NCI-H1436 treated with DMSO at 0.1 percent for 48 hours (cell line): ENCODE measurements at places on chromosomes 3 and 15.

GRCh38 chr3:123993818-123994217 is 1.9 kb upstream of the ROPN1 start:
- DNase-seq: no peak

GRCh38 chr15:29309139-29309538 is 39.5 kb upstream of the NSMCE3 start:
- no peak for DNase-seq

GRCh38 chr15:22224241-22224671 is 143.9 kb downstream of the OR4M2 start:
- DNase-seq: no peak

DNA sequence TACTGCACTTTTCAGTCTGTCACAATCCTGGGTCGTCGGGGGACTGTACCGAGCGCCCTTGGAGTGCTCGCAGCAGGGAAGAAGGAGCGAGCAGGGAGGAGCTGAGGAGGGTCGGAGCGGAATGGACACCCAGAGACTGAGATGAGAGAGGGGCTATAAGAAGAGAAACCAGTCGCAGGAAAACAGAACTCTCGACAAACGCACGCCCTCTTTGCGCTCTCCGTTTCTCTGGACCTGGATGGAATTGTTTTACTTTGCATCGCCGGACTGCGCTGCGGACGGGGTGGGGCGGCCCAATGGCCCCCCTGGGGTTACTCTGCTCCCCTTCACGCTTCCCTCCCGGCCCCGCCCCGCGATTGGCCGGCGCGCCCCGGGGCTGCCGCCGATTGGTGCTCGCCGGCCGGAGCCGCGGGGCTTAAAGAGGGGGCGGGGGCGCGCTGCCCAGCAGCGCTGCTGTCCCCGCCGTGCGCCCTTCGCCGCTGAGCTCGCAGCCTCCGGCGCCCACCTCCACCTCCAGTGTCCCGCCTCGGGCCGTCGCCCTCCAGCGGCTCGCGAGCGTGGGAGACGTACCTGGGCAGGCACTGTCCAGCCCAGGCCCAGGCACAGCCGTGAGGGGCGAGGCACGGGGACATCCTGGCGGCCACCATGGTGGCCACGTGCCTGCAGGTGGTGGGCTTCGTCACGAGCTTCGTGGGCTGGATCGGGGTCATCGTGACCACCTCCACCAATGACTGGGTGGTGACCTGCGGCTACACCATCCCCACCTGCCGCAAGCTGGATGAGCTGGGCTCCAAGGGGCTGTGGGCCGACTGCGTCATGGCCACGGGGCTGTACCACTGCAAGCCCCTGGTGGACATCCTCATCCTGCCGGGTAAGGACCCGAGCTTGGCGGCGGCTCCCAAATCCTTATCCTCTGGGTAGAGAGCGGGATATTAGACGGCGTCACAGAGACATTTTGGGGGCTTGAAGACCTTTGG is at the start of gene CLDN11:
Gene CLDN11 (plus strand): TSS at position 447 of the 977 bp plus-strand sequence. CDS start 199 bp downstream, at position 646.
- DNase-seq: no peak

DNA sequence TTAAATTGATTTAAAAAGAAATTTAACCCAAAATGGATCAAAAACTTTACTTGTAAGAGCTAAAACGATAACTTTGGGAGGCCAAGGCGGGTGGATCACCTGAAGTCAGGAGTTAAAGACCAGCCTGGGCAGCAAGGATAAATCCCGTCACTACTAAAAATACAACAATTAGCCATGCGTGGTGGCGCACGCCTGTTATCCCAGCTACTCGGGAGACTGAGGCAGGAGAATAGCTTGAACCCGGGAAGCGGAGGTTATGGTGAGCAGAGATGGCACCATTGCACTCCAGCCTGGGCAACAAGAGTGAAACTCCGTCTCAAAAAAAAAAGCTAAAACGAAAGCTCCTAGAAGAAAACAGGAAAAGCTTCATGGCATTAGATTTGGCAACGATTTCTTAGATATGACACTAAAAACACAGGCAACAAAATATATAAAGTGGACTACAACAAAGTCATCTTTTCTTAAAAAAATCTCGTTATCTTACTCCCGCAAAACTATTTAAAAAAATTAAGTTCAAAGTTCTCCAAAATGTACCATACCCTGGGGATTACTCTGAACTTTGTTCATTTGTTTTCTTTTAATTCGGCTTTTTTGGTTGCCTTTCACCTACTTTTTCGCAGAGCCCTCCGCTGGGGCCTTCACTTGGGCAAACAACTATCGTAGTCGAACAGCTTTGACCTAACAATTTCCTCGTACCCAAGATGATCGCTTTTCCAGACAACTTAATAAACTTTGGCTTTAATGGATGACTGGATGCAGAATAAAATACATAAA is 2.9 kb downstream of the HDDC3 start:
- DNase-seq: no peak

DNA sequence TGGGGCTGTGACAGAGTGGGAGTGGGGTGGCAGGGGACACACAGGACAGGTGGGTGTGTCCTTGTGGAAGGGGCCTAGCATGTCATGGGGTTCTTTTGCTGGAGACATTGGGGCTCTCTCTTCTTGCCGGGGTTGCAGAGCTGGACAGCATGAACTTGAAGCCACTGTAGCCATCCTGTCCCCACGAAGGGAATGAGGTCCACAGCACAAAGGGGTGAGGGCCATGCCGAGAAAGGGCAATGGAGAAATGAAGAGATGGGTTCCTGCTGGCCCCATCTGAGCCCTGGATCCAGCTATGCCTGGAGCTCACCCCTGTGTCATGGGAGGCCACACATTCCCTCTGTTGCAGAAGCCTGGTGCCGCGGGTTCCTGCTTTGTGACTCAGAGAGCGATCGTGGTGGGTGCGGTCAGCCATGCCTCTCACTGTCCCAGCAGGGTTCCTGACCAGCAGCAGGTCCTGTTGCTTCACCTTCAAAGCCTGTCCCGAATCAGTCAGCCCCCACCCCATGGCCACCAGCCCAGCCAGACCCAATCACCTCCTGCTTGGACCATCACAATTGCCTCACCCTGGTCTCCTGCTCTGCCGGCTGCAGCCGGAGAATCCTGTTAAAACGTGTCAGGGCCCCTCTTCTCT is 50.0 kb downstream of the DNAJB8 start:
- DNase-seq: no peak

- DNase-seq: no peak
Observed at GRCh38 chr3:88641033-88641604, 466.3 kb upstream of the EPHA3 start.

- no peak for DNase-seq
Observed at GRCh38 chr3:52067046-52067445, 10.7 kb upstream of the DUSP7 start.

- no peak for DNase-seq
Observed at GRCh38 chr3:101495552-101495951, 17.5 kb downstream of the SENP7 start.

DNA sequence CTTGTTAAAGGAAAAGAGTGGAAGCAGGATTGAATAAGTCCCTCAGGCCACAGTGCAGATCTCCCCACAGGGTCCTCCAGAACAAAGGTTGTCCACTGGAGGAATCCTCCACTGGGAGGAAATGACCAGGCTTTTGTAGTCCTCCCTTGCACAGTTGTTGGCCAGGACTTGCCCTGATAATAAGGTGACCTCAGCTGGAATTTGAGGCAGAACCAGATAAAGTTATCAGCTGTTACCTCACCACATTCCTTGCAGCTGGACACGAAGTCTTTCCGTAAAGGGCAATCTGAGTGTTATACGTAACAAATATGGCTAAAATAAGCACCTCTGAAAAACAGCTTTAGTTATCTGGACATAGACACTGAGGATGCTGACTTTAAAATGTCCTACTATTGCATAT is 83.5 kb upstream of the NAALADL2 start:
- DNase-seq: no peak

DNA sequence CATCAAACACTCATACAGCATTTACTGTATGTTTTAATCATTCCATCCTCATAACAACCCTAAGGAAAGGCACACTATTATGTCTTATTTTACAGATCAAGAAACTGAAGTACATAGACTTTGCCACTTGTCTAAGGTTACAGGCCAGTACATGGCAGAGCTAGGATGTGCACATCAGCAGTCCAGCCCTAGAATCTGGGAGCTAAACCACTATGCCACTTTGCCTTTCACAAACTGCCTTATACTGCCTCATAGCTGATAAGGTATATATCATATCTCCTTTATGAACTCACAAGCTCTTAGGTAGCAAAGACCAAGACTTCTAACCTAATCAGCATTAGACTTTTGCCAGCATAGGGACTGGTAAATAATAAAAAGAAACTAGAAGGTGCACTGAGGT is 49.1 kb downstream of the MYO9A start:
- DNase-seq: no peak

- DNase-seq: no peak
Observed at GRCh38 chr15:60652870-60653269, 173.9 kb upstream of the ICE2 start.

- DNase-seq: no peak
Observed at GRCh38 chr3:96961576-96961975, 147.2 kb downstream of the EPHA6 start.

GRCh38 chr3:102192575-102192974 is 242.2 kb upstream of the ZPLD1 start:
- DNase-seq: no peak

DNA sequence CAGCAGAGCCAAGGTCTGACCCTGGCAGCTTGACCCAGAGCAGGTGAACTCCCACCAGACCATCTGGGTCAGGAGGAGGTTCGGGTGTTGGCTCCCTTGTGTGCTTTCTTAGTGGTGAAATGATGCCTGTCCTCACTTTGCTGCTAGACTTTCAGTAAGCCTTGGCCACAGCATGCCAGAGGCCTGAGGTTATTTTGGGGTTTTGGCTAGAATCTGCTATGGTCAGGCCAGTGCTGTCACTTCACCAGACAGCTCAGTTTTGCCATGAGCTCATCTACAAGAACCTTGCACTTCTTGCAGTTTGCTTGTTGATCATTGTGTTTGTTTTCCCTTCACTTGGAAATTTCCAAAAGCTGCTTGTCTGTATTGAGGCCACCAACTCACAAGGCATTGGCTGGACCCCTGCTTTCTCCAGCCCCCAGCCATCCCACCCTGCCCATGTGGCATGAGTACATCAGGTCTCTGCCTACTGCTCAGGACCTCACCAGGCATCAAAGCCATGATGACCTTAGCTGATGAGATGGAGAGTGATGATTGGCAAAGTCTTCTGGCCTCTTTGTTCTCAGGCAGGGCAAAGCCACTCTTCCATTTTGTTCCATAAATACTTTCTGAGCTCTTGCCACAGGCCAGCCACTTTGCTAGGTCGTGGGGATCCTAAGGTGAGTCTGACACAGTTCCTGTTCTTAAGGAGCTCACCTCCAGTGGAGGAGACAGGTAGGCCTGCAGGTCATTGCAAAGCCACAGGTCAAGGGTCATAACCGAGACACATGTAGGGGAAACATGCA is 122.6 kb downstream of the ARNT2 start:
- no peak for DNase-seq

- DNase-seq: peak; percentile 53
Observed at GRCh38 chr15:82105451-82106215, 59.8 kb upstream of the MEX3B start.

DNA sequence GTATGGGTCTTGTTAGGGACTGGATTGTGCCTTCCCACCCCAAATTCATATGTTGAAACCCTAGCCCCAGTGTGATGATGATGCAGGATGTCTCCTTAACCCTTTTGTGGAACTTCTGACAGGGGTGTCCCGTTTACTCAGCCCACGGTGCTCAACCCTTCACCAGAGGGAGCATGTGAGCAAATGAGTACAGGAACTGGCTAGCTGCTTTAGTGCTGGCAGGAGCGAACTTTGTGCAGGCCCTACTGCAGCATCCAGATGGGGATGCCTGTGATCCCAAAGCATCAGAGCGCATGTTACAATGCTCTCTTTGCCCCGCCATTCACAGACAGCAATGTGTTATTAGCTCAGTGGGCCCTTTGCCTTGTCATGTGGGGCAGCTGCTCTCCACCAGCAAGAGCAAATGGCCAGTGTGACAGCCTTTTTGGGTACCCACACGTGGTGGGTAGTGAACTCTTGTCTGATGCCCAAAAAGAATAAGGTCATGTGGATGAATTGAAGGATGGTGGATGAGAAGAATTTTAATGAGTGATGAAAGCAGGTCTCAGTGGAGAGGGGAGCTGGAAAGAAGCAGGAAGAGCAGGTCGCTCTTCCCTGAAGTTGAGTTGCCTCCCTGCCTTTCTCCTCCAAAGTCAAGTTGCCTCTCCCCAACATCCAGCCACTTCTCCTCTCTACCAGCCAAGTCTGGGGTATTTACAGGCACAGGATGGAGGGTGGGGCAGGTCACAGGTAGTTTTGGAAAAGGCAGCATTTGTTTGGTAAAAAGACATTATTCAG is 63.3 kb upstream of the STRIT1 start:
- no peak for DNase-seq

- no peak for DNase-seq
Observed at GRCh38 chr3:147187687-147188086, 218.7 kb downstream of the ZIC4 start.

GRCh38 chr3:181689546-181689945 is 22.2 kb upstream of the SOX2 start:
- DNase-seq: no peak

DNA sequence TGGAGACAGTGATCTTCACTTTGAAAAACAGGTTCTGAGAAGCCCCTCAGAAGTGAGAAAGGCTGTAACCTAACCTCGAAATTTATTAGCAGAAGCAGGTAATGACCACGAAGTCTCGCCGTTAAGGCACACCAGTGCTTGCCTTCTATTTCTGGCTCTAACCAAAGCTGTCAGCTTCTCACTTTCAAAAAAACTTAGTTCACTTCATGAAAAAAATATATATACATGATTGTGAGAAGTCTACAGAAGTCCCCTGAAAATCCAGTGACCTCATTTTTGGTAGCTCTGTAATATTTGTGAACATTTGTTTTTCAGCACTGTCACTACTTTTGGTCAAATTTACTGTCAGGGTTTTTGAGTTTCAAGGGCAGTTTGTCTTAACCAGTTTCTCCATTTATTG is 19.1 kb upstream of the AKAP13 start:
- DNase-seq: no peak

- no peak for DNase-seq
Observed at GRCh38 chr15:63402498-63403253, 21.0 kb upstream of the CA12 start.

- no peak for DNase-seq
Observed at GRCh38 chr15:47603026-47603425, 114.3 kb upstream of the SEMA6D start.

DNA sequence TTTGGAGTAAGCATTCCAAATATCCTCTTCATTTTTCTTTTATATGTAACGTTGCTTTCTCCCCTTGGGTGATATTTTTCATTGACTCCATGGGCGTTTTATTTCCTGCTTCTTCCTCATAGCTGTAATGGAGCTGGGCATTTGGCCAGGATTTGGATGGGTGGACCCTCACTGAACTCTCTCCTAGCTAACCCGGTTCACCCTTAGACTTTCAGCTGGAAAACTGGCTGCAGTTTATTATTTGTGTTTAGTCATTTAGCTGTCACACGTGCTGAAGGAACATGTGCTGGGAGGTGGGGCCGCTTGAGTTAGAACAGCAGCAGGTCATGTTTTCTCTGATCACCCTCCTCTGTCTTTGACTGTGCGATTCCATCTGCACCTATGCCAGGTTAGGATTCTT is 407.6 kb downstream of the ZIC1 start:
- no peak for DNase-seq
